Activated naive CD4-positive, alpha-beta T cell (primary cell): ENCODE measurements at places on chromosomes 6 and 20.

- no peak for DNase-seq
Measured at GRCh38 chr20:9402141-9402540, 112.2 kb upstream of the LAMP5 start.

GRCh38 chr20:63056236-63057170, 49.7 kb upstream of the BHLHE23 start:
- DNase-seq: no peak

DNA sequence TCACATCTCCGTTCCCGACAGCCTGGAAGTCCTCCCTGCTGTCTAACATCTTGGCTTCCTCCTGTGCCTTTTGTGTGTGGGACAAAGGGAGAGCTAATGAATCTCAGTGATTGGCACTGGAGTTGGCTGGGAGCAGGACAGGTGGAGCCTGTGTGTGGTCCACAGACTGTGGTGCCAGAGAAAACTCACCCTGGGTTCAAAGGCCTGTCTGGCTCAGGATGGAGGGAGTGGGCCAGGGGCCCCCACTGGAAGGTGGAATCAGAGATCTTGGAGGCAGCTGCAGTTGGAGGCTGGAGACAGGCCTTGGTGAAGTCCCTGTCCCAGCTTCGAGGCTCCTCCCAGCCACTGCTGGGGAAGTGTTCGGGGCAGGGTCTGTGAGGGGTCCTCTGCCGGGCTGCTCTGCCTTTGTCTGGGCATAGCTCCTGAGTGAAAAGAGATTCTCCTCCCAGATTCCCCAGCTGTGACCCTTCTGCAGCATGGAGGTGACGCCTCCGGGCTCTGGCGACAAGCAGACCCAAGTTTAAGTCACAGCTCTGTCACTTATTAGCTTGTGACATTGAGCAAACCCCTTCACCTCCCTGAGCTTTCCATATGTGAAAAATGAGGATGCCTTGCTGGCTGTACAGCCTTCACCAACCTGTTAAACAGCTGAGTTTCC, 13.9 kb upstream of the ITPR3 start:
- DNase-seq: no peak

DNA sequence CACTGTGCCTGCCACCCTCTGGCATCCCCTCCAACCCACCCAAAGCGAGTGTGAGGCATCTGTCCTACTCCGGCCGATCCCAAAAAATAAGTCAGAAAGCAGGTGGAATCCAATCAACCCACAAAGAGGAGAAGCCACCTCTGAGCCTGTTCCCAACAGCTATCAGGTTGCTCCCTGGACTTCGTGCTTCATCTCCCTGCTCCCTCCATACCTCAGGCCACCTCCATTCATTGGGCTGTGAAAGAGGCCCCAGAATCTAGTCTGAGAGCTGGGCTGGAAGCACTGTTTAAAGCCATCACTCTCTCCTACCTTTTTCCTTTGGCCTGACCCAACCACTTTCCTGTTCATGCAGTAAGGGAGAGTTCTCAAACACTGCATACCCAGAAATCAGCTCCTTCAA, 106.1 kb downstream of the ZMYND8 start:
- no peak for DNase-seq

GRCh38 chr6:107156617-107157016, 41.3 kb upstream of the BEND3 start:
- no peak for DNase-seq

GRCh38 chr6:118889163-118889562, 4.8 kb upstream of the ASF1A start:
- DNase-seq: no peak

DNA sequence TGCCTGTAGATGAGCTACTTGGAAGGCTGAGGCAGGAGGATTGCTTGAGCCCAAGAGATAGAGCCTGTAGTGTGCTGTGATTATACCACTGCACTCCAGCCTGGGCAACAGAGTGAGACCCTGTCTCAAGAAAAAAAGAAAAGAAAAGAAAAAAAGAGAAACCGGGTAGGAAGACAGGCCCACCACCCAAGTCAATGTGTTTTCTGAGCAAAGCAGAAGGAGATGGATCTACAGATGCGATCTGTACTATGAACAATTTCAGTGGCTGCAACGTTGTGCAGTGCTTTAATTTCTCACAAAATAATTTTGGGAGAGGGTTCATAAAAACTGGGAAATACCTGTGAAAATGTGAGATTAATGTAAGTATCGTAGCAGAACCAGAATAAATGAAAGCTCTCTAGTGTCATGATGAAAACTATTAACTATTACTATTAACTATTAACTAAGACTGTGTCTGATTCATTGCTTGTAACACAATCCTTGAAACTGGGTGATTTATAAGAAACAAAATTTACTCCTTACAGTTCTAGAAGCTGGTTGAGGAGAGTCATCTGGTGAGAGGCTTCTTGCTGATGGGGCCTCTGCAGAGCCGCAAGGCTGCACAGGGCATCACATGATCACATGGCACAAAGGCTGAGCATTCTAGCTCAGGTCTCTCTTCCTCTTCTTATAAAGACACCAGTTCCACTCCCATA, 233.1 kb upstream of the ZNF217 start:
- no peak for DNase-seq

DNA sequence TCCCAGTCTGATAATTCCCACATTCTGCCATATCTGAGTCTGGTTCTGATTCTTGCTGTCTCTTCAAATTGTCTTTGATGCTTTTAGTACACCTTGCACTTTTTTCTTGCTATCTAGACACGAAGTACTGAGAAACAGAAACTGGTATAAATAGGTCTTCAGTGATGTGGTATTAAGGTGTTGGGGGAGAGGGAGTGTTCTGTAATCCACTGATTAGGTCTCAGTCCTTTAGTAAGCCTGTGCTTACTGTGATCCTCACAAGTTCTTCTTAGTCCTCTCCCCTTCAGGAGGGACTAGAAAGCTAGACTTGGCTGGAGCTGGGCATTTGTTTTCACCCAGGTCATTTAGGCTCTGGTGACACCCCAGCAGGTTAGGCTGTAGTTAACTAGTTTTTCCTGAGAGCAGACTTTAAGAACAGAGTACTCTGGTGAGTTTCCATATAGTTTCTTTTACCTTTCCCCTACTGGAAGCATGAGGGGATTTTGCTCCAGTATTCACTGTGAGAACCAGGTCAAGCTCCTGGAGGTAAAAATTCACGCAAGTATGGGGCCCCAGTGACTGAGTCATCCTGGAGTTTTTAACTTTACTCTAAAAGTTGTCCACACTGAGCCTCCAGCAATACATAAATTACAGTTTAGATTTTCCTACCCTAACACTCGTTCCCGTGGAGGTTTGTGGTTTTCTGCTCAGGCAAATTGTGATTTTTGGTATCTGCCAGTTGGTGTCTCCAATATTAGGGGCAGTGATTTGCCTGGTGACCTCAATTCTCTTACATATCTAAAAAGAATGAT, 154.6 kb downstream of the CDKAL1 start:
- no peak for DNase-seq

- DNase-seq: no peak
Measured at GRCh38 chr6:45487645-45488044, 109.9 kb upstream of the SUPT3H start.

DNA sequence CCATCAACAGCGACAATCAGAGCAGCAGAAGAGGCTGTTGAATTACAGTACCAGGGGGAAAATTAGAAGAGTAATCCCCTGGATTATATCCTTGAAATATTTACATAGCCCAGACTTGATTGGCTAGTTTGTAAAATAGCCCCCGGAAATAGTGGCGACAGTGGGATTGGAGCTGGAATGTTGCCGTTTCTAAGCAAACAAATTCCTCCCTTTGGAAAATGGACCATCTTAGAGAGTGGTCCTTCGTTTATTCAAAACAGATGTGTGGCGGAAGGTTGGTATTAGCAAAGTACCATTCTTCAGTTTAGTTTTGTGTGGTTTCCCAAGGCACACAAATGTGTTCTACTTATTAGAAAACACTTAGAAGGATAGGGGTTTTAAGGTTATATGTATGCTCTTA, 4.5 kb upstream of the EPB41L2 start:
- no peak for DNase-seq

DNA sequence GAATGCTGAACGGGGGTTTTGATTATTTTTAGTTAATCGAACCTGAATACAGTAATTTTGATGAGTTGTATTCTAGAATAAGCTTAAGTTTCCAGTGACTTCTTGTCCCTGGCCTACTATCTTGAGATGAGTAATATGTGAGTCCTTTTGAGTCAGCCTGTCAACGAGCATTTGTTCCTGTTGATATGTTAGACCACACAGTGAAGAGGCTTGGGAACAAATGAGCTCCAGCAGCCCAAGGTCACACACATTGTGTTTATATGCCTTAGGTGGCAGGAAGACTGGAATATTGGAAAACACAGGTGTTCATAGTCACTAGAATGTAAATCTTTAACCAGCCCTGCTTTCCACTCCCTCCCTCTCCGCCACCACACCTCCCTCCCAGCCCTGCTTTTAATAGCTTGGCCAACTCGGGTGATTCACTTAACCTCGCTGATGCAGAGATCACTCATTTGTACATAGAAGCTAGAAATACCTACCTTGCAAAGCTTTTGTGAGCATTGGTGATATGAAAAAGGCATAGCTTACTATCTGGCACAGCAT, 9.1 kb downstream of the SMPDL3A start:
- no peak for DNase-seq

GRCh38 chr6:3421791-3422434, 34.9 kb downstream of the SLC22A23 start:
- DNase-seq: no peak

- no peak for DNase-seq
Measured at GRCh38 chr6:154478021-154478700, 32.3 kb downstream of the CNKSR3 start.

DNA sequence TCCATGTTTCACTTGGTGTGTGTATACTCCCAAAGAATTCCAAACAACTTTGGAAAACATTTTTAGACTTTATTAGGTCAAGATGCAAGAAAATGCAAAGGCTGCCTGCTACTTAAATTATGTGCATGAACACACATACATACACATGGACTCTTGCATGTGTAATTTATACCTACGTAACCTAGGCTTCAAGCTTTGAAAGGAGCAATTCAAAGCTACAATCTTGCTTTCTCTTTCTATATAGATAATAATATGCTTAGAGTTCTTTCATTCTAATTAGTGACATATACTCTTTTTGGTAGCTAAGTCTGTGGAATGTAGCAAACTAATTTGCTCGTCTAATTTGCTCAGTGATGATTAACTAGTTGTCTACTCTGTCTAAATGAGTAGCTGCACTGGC, 146.5 kb downstream of the EPHA7 start:
- no peak for DNase-seq

DNA sequence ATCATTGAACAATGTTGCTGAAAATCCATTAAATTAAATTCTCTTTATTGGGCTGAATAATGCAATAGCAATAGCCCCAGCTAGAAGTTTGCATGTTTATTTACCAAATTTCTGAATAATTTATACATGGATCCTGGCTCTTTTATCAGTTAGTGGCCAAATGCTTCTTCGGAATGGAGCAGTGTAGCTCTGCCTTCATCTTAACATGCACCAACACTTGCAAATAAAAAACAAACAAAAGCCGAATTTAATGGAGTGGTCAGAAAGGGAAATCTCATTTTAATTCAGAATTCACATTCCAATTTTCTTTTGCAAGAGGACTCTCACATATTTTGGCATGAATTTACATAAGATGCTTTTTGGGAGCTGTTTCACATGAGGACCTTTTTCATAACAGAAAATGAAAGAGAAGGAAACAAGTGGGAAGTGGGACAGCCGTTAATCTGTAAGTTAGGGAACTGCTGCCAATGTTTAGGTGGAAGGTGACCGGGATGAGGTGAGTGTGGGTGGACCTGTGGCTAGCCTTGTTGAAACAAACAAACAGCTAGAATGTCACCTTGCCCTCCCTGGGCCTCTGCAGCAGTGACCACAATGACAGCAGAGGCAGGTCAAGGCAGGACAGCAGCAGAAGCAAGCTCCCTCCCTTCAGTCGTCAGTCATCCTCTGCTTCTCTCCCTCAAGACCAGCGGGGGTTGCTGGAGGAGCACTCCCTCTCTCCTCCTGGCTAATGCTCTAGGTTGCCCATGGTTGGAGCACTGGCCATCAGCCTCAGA, 73.2 kb downstream of the INSM1 start:
- no peak for DNase-seq

DNA sequence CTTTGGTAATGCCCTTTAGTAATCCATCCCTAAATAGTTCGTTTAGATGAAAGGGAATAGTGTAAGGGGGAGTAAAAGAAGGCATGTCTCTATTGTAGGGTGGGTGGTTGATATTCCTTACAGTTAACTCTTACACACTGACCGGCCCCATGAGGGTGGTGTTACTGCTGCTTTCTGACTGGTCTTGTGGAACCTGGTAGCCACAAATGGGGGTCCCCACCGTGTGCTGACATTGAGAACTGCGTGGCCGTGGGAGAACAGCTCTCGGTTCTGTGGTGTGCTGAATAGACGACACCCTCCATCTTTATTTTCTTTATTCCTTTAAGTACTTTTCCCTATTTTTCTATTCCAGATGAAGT, 19.3 kb downstream of the MRAP2 start:
- no peak for DNase-seq
